ENCODE measurements at places on chromosomes 5 and 9.

DNA sequence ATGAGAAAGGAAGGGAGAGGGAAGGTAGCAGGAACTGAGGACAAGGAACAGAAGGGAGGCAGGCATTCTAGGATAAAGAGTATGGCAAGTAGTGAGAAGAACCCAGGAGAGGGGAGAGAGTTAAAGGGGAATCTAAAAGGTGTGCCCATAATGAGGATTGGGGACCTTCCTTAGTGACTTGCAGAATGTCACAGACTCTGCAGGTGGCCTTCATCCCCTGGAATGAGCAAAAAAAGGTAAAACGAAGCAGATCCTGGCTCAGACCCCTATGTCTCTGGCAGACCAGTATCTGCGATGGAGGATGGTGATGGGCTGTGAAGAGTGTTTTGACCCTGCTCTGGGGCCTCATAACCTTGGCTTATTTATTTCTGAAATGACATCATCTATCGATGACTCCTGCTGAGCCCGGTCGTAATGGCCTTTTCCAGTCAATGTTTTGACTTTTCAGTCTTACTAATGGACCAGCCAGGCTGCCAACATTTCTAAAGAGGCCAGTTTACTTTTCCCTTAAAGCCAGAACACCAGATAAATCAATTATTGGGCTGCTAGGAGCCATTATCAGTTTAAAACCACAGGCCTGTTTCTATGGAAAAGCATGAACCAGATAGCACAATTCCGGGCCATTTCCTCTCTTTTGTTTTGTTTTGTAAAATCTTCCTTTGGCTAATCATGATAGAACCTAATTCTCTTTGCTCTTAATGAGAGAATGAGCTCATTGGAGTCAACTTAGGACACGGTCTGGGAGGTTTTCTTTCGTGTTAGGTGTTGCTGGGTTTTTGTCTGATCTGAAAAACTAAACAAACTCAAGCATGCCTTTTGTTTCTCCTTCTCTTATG, 3.1 kb downstream of the TMOD1 start:
- no peak for DNase-seq

DNA sequence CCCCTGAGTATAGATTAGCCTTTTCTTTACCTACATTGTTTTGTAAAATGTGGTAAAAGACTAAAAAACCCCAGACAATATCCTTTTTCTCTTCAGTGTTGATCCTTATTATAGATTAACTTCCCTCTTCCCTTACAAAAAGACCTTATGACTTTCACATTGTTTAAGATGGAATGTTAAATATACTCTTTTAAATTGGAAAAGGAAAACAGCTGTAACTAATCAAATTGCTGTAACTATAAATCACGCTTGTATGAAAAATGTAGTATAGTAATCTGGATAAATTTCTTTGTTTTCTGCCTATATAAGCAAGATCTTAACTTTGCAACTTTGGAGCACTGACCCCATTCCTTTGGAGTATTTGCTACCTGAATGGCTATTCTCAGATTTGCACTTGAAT, 383.1 kb downstream of the FAM170A start:
- no peak for DNase-seq

- no peak for DNase-seq
Measured at GRCh38 chr9:121216271-121216805, 14.7 kb upstream of the RAB14 start.

DNA sequence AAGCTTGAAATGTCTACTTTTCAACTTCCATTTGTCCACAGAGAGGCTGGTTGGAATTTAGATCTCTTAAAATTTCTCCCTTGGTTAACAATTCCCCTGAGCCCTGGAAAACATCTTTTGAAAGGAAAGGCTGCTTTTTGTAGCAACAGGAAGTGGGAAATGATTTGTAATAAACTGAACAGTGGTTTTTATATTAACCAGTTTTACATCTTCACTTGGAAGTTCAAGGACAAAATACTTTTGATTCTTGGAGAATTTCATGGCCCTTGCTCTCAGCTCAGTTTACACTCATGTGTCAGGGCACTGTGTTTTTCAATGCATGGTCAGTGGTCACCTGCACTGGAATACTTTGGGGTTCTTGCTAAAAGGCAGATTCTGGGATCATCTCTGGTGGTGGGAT, 9.9 kb downstream of the MLANA start:
- DNase-seq: no peak

DNA sequence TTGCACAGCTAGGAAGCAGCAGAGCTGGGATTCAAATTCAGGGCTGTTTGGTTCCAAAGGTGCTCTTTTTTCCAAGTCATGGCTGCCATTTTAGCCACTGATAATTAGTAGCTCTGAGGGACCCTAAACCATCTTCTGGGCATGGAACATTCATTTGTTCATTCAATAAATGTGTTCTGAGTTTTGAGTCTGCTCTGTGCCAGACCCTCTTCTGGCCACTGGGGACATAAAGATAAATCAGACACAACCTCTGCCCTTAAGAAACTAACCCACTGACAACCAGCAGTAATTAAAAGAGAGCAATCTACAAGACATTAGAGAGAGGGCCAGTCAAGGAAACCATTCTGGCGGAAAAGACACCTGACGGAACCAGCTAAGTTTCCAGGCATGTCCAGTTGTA, 2.0 kb upstream of the CPEB4 start:
- DNase-seq: no peak

- no peak for DNase-seq
Measured at GRCh38 chr5:31385774-31386537, 145.9 kb downstream of the DROSHA start.

DNA sequence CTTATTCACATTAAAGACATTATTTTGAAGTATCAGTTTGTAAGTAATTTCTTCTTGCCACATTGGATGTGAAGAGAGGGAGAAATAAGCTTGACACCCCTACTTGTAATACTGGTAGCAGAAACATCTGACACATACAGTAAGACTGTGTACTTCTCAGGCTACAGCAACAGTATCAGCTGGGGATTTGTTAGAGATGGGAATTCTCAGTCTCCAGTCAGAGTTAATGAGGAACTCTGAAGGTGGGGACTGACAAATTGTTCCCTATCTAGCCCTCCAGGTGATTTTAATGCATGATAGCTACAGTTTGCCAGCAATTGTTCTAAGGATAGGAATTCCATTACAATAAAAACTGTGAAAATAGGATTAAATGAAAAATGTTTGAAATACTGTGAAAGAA, 524.8 kb downstream of the PRR16 start:
- no peak for DNase-seq

DNA sequence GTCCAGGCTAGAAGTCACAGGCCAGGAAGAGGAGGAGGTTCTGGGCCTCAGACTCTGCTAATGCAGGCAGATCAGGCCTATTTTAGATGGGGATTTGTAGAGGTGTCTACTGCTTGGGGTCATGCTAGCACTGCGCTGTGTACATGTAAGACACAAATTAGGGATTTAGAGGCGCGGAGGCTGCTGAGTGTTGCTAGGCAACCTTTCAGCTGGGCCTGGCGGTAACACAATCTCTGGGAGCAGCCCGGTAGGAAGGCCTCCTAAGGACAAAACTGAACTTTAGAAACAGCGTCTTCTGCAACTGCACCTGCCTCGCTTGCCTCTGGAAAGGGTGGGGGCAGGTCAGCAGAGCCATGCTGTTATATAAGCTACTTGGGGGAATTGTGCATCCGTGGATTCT, 147.9 kb downstream of the MACROH2A1 start:
- DNase-seq: no peak

DNA sequence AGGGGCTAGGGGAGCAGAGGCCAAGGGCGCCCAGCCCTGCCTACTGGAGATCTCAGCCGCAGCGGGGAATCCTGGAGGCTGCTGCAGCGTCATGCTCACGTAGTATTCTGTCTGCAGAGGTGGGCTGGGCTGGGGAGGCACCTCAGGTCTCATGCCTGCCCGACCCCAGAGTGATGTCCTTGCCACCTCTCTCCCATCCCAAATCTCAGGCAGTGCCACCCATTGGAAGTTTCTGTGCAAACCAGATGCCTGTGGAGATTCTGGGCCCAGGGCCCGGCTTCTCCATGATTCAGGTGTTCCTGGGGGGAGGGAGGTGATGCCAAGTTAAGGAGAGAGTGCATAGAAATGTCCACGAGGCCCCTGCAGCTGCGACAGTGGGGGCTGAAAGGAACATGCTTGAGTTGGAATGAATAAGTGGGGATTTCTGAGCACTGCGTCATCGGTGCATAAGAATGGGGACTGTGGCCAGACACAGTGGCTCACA, 72.0 kb downstream of the ANKRD33B start:
- no peak for DNase-seq

DNA sequence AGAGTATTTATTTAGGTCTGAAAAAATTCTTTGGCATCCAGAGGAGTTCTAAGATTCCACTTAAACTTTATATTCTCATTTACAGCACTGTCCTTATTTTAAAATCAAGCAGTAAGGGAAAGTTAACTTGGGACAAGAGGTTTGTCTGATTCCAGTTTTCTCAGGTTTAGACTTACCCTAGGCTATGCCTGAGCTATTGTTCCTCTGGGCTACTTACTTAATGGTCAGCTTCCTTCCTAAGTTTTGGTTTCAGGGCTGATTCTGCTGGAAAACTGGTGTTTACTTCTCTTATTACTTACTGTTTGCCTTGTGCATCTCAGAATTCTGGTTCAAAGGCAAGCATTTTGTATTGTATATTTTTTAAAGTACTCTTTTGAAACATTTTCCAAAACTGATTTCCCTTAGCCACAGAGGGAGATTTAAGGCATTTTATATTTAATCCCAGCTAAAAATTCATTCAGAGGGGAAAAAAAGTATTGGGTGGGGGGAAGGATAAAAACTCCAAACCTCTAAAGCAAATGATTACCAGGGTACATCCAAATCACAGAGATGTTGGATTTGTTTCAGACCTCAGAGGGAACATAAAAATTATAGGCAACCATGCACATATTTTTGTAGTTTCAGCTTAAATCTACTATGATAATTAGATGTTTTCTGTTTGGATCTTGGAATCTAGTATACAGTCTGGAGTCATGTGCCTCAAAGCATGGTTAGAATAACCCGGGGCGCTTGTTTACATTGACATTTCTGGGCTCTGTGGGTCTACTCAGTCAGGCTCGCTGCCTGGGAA, 290.0 kb downstream of the ARHGAP26 start:
- DNase-seq: no peak

GRCh38 chr9:96663506-96664120, 8.5 kb upstream of the PRXL2C start:
- no peak for DNase-seq

DNA sequence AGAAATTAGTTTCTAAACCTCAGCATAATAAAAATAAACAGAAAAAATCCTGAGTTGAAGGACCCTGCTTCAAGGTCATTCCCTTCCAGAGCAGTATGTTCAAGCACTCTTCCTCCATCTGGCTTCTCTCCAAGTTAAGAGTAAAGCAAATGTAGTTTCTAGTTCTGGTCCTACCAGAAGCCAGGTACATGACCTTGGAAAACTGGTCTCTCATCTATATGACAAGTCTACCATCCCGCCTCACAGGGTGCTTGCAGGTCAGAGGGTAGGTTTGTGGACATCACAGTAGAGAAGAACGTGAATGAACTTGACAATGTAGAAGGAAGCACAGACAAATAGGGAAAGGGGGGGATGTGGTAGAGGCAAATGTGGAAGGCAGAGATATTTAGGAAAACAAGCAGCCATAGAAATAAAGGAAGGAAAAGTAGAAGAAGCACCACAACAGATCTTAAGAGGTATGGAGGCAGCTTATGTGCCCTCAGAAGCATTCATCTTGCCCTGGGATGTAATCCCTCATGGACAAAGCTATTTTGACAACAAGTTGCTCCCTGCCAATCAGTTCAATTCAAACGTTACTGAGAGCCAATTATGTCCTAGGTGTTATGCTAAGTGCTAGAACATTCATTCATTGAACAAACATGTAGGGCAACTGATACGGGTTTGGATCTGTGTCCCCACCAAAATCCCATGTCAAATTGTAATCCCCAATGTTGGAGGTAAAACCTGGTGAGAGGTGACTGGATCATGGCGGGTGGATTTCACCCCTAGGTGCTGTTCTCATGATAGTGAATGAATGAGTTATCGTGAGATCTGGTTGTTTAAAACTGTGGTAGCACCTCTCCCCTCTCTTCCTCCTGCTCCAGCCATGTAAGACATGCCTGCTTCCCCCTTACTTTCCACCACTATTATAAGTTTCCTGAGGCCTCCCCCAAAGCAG, 23.7 kb upstream of the CTNNAL1 start:
- no peak for DNase-seq

- DNase-seq: no peak
Measured at GRCh38 chr9:98890256-98890655, 53.5 kb upstream of the COL15A1 start.

GRCh38 chr9:131382850-131383729, 10.8 kb upstream of the PRRC2B start:
- DNase-seq: peak; percentile 19

DNA sequence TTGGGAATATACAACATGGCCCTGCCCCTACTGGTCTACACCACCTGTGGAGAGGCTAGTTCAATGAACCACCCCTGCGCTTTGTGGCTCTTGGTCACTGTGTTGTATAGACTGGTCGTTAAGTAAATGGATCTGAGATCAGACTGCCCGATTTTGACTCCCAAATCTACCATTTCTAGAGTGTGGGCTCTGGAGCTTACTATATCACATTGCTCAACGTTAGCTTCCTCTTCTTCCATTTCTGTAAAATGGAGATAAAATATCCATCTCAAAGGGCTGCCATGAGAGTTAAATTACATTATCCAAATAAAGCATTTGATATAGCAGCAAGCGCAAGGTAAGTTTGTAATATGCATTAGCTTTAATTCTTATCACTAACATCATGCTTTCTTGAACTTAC, 52.7 kb upstream of the IFNK start:
- no peak for DNase-seq

- no peak for DNase-seq
Measured at GRCh38 chr9:128706045-128706444, 3.7 kb downstream of the PKN3 start.

DNA sequence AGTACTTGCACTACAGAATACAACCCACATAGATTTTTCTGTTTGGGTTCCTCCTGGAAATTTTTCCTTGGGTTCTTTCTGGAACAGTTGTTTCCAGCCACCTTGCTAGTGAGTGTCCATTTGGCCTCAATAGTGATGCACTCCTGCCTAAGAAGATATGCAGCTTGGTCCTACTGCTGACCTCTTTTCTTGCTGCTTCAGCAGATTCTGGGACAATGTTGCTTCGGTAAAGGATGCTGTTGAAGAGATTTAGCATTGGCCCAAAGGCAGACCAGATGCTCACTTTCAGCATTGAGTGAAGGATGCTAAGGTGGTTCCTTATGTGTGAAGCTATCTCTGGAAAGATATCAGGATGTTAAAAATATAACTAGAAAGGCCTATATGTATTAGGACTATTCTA, 86.2 kb upstream of the SMC5 start:
- DNase-seq: no peak

DNA sequence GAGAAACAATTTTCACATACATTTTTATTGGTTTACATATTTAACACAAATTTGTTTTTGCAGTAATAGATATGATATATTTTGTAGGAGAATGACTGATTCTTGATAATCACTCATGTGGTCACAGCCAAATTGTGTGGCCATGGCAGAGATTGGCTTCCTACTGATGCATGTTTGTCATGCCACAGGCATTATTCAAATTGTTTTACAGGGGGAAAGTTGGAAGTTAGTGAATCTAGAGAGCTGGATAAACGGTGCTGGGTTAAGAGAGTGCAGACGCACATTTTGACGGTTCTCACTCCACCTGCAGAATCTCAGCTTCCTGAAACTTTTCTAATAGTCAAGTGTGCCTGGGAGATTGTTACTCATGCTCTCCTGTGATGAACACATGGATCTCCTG, 91.1 kb upstream of the FBN2 start:
- DNase-seq: no peak

All from GM13976 (cell line).